Natural killer cell (primary cell): ENCODE measurements at places on chromosomes 4 and X.

DNA sequence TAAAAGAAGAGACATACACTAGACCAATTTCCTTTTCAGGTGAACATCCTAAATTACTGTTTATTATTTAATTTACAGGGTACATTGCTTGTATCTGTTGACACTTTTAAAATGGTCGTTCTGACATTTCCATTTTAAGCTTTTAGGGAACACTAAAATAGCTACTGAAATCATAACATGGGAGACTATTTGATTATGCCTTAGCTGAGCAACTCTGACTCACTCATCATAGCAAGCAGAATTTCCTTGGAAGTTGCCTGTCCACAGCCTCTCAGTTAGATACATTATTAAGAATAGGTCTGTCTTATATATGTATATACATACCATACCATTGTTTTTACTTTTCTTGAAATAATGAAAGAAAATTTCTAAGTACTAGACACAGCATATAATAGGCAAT is 22.0 kb downstream of the GUCY1B1 start:
- H3K27me3 ChIP-seq = no peaks in the 10 kb centered on the region
- H3K4me1 ChIP-seq = no peaks in the 10 kb centered on the region
- H3K36me3 ChIP-seq = no peaks in the 10 kb centered on the region
- DNase-seq = no peak
- no peak overlapping the region for H3K4me3 ChIP-seq

DNA sequence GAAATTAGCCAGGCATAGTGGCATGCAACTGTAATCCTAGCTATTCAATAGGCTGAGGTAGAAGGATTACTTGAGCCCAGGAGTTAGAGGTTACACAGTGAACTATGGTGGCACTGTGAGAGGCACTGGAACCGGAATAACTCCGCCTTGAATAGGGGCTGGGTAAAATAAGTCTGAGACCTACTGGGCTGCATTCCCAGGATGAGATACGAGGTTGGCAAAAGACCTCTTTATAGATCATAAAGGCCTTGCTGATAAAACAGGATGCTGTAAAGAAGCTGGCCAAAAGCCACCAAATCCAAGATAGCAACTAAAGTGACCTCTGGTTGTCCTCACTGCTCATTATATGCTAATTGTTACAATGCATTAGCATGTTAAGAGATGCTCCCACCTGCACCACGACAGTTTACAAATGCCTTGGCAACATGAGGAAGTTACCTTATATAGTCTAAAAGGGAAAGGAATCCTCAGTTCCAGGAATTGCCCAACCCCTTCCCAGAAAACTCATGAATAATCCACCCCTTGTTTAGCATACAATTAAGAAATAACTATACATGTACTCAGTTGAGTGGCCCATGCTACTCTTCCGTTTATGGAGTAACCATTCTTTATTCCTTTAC is 88.6 kb downstream of the CENPC start:
- DNase-seq = no peak
- H3K36me3 ChIP-seq = peaks cover 29% of the 10 kb centered on the region
- H3K27ac ChIP-seq = no peak overlapping the region
- H3K4me3 ChIP-seq = no peak overlapping the region

DNA sequence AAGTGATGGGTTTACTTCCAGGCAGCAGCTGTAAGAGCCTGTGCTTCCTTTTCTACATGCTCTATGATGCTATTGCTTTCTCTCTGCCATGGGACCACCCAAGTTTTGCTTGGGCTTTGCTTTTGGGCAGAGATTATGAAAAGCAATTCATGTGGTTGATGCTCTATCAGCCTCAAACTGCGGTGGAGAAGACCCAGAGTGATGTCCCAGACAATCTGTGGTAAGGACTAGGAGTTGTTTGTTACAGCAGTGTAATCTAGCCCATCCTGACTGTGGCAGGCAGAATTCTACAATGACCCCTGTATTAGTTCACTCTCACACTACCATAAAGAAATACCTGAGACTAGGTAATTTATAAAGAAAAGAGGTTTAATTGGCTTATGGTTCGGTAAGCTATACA is 9.2 kb upstream of the CYTL1 start:
- no peak overlapping the region for H3K4me3 ChIP-seq
- DNase-seq = no peak
- H3K4me1 ChIP-seq = peaks cover 4% of the 10 kb centered on the region
- no peak overlapping the region for H3K27ac ChIP-seq

- H3K4me3 ChIP-seq = no peak overlapping the region
- no peaks in the 10 kb centered on the region for H3K4me1 ChIP-seq
- H3K27ac ChIP-seq = no peak overlapping the region
- no peak for DNase-seq
- no peaks in the 10 kb centered on the region for H3K27me3 ChIP-seq
Observed at GRCh38 chr4:16844816-16845586, 53.4 kb downstream of the LDB2 start.

DNA sequence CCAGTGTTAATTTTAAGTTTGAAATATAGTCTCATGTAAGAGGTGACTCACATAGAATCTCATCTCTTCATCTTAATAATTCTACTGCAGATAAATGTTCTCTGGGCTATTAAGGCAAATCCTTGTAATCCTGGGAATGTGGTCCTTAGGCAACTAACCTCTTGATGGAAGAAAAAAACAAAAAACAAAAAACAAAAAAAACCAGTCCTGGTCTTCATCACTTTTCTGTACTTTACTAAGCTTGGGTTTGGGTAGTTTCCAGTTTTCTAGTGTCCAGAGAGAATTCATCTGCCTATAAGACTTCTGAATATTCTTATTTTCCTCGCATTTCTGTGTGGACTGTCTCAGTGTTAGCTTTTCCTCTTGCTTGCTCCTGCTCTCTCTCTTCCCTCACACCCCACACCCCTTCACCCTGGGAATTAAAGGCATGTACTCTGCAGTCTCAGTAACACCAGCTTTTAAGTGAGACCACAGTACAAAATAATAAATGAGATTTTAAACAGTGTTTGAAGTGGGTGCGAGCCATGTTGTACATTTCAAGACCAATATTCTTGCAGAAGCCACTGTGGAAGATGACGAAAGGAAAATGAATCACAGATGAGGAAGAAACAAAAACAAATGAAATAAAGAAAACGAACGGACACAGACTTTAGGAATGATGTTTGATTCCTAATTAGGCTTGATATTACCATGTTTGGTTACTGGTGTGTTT is 51.7 kb downstream of the HAND2 start:
- H3K27ac ChIP-seq = no peak overlapping the region
- DNase-seq = no peak
- no peaks in the 10 kb centered on the region for H3K4me1 ChIP-seq

DNA sequence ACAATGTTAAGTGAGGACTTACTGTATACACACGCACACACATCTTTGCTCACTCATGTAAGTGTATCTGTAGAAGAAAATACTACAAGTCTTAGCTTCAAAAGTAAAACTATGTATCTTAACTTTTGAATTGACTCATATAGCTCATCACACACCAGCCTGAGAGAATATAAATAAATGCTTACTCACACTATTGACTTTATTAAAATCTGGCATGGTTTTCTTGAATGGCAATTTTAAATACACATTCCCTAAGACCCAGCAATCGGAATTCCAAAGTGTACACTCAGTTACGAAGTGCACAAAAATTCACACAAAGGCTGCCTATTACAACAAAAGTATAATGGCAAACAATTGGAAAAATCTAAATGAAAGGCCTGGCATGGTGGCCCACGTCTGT is 2.0 kb downstream of the ERCC6L start:
- no peak overlapping the region for H3K4me3 ChIP-seq
- H3K36me3 ChIP-seq = no peaks in the 10 kb centered on the region
- no peak overlapping the region for H3K27ac ChIP-seq

- no peaks in the 10 kb centered on the region for H3K27me3 ChIP-seq
- no peak overlapping the region for H3K4me3 ChIP-seq
- peaks cover 34% of the 10 kb centered on the region for H3K4me1 ChIP-seq
- no peak overlapping the region for H3K27ac ChIP-seq
Observed at GRCh38 chr4:15784959-15785634, 7.0 kb downstream of the CD38 start.

- H3K27me3 ChIP-seq = no peaks in the 10 kb centered on the region
- no peak for DNase-seq
- peak overlapping the region; percentile 92 for H3K27ac ChIP-seq
- H3K36me3 ChIP-seq = no peaks in the 10 kb centered on the region
- H3K4me1 ChIP-seq = peaks cover 80% of the 10 kb centered on the region
- H3K4me3 ChIP-seq = no peak overlapping the region
Observed at GRCh38 chrX:154732421-154733065, 18.3 kb downstream of the GAB3 start.

GRCh38 chr4:8765631-8766590 is 105.7 kb downstream of the HMX1 start:
- no peak for DNase-seq
- no peaks in the 10 kb centered on the region for H3K27me3 ChIP-seq

- no peak overlapping the region for H3K27ac ChIP-seq
- no peaks in the 10 kb centered on the region for H3K36me3 ChIP-seq
- no peak overlapping the region for H3K4me3 ChIP-seq
- H3K4me1 ChIP-seq = no peaks in the 10 kb centered on the region
- no peak for DNase-seq
Observed at GRCh38 chr4:151166636-151167035, 67.2 kb downstream of the RPS3A start.

- no peak for DNase-seq
- no peaks in the 10 kb centered on the region for H3K36me3 ChIP-seq
- H3K4me1 ChIP-seq = no peaks in the 10 kb centered on the region
- no peaks in the 10 kb centered on the region for H3K27me3 ChIP-seq
- no peak overlapping the region for H3K27ac ChIP-seq
Observed at GRCh38 chrX:22163326-22163725, 109.4 kb upstream of the CBLL2 start.

DNA sequence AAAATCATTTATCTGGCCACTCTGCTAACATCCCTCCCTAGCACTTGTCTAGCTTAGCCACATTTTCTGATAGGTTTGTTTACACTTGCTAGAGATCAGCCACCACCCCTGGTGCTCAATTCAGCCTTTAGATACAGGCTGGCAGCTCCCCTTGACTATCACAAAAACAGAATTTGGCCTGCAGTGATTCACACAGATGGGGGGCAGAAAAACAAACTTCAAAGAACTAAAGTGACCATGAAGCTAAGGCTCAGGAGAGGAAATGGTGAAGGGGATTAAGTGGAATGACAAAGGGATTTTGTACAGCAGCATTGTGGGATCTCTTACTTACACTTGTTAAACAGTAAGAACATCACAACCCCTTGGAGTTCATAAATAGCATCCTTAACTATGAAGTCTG is 1718.0 kb upstream of the PCDH7 start:
- no peak overlapping the region for H3K27ac ChIP-seq
- no peaks in the 10 kb centered on the region for H3K27me3 ChIP-seq

DNA sequence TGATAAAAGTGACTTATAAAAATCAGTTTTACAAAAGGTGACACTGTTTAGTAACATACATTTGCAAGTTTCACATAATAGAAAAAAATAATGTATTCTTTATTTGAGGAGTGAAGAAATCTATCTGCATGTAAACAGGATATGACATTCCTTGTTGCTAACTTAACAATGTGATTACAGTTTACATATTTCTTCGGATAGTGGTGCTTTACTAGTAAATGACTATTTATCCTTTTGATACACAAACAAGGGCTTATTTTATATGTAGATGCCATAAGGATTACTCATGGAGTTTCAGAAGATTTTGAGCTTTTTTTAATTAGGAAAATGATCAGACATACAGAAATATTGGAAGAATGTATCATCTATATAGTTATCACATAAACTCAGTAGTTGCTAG is 126.5 kb downstream of the SLIT2 start:
- DNase-seq = no peak
- H3K4me1 ChIP-seq = no peaks in the 10 kb centered on the region
- no peaks in the 10 kb centered on the region for H3K36me3 ChIP-seq
- H3K27ac ChIP-seq = no peak overlapping the region
- no peak overlapping the region for H3K4me3 ChIP-seq

DNA sequence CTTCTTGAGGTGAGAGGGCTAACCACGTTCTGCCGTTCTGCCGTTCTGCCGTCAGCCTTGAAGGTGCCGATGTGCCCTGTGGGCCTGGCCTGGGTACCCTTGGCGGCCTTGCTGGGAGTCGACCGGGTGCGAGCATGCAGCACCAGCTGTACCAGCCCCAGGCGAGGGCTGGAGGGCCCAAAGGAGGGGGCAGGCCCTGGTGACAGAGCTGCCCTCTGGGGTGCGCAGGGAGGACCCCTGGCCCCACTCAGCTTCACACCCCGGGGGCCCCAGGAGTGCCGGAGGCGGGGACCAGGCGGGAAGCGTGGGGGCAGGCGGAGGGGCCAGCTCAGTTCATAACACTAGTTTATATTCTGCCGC is 22.1 kb downstream of the UVSSA start:
- H3K4me3 ChIP-seq = no peak overlapping the region
- H3K4me1 ChIP-seq = no peaks in the 10 kb centered on the region
- peaks cover 9% of the 10 kb centered on the region for H3K36me3 ChIP-seq
- DNase-seq = no peak
- no peaks in the 10 kb centered on the region for H3K27me3 ChIP-seq

DNA sequence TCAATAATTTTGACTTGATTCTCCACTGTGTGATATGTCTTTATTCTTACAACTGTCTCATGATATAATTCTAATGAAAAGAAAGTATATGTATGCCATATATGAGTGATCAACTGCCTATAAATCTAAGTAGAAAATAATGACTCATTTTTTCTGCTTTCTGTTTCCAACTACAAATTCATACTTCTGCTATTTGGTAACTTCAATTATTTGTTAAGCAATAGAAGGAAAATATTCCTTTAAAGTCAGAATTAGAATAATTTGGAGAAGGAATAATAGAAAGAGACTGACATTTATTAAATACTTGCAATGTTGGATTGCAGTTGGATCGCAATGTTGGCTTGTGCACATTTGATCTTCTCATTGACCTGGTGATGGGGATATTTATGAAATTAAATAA is 204.2 kb upstream of the PACRGL start:
- no peak for DNase-seq
- H3K4me3 ChIP-seq = no peak overlapping the region
- H3K36me3 ChIP-seq = no peaks in the 10 kb centered on the region
- no peak overlapping the region for H3K27ac ChIP-seq

GRCh38 chr4:24003926-24004325 is 114.1 kb upstream of the PPARGC1A start:
- no peaks in the 10 kb centered on the region for H3K27me3 ChIP-seq
- no peaks in the 10 kb centered on the region for H3K36me3 ChIP-seq
- no peak overlapping the region for H3K4me3 ChIP-seq
- H3K4me1 ChIP-seq = no peaks in the 10 kb centered on the region
- H3K27ac ChIP-seq = no peak overlapping the region
- no peak for DNase-seq

GRCh38 chr4:38889143-38889542 is 21.5 kb downstream of the FAM114A1 start:
- no peak for DNase-seq
- H3K27ac ChIP-seq = no peak overlapping the region
- no peaks in the 10 kb centered on the region for H3K36me3 ChIP-seq
- H3K4me1 ChIP-seq = no peaks in the 10 kb centered on the region
- H3K27me3 ChIP-seq = no peaks in the 10 kb centered on the region
- no peak overlapping the region for H3K4me3 ChIP-seq

DNA sequence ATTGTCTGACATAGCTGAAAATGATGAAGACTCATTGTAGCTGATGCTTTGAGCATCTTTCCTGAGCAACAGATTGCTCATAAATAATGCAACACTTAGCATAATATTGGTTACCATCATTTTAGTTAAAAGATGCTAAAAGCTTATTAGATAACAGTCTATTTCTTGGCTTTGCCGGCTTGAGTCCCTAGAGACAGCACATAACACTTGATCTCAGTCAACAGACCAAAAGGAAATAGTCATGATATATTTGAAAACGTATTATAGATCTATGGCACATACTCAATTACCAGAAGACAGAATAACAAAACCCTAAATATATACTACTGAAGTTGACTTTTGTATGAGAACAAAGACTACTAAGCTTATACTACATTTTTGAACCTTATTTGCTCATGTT is 846.7 kb upstream of the EPHA5 start:
- DNase-seq = no peak
- no peaks in the 10 kb centered on the region for H3K36me3 ChIP-seq
- H3K27me3 ChIP-seq = no peaks in the 10 kb centered on the region
